SIG-M5 (cell line): ENCODE measurements at places on chromosomes 3 and 15.

- DNase-seq, result no peak
Observed at GRCh38 chr3:132638706-132639105, 20.9 kb downstream of the ACAD11 start.

DNA sequence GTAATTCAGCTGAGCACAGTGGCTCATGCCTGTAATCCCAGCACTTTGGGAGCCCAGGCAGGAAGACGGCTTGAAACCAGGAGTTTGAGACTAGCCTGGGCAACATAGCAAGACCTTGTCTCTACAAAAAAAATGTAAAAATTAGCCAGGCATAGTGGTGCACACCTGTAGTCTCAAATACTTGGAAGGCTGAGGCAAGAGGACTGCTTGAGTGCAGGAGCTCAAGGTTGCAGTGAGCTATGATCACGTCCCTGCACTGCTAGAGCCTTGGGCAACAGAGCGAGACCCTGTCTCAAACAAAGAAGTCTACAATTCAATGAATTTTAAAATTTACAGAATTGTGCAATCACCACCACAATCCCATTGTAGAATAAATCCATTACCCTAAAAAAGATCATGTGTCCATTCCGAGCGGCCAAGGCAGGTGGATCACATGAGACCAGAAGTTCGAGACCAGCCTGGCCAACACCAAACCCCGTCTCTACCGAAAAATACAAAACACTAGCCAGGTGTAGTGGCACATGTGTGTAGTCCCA lies 45.2 kb downstream of the FBXO22 start:
- DNase-seq, result no peak

DNA sequence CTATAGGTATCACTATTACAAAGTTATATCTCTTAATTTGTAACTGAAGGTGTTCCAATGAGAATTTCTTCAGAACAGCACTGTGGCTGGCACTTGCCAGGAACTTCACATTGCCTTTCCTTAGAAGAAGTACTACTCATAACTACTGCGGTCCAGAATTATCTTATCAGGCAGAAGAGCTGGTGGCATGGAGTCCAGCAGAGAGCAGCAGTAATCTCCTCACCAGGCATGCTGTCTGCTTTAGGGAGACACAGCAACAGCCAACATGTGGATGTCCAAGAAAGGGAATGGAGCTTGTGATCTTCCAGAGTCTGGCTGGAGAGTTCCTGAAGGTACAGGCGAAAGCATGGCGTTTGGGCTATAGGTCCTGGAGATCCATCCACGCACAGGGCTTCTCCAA lies 919.7 kb upstream of the NR2F2 start:
- no peak for DNase-seq

GRCh38 chr15:41692049-41692448 lies 31.8 kb downstream of the MGA start:
- no peak for DNase-seq

DNA sequence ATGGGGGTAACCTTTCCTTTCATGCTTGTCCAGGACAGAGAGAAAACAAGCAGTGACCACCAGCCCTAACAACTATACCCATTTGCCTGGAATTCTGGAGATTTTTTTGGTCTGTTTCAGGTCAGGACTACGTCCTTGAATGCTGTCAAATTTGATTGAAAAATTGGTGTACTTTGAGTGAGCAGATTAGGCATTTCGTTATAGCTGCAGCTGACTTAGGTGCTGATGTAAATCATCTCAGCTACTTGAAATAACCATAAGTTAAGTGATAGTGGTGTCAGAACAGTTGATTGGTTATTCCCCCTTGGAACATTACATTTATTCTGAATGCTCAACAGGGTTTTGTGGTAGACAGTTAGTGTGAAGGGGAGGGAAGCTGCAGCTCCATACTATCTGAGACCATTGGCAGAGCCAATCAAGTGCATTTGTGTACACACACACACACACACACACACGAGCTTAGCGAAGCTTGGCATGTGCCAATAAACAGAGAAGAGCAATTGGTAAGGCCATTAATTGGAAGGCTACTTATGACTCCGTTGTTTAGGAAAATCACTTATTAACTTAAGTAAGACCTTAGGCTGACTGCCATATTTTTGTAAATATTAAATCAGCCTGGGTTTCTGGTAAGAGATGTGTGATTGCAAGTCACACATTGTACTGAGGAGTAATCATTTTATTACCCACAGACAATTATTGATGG lies 447.8 kb downstream of the MFSD1 start:
- no peak for DNase-seq

DNA sequence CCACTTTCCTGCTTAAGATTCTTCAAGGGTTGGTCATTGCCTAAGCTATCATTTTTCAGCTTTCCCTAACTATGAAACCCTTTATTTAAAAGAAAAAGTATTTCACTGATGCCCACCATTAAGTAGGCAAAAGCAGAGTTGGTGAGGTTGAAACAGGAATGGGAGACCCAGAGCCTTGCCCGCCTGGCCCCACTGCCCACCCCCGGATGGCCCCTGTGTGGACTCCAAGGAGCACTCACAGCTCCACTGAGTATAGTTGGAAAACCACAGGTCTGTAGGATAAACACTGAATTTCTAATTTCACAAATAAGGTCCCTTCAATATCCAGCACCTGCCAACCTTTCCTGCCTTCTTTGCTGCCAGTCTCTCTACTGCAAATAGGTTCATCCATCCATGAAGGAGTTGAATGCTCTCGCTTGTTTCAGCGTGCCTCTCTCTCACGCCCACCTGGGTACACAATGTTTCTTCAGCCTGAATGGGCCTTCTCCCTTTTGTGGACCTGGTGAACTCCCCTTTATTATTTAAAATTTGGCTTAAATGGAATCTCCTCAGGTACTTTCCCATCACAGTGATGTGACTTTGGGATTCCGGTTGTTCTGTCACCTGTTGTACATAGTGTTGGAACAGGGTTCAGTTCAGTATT lies 8.7 kb upstream of the ACAP2 start:
- no peak for DNase-seq

DNA sequence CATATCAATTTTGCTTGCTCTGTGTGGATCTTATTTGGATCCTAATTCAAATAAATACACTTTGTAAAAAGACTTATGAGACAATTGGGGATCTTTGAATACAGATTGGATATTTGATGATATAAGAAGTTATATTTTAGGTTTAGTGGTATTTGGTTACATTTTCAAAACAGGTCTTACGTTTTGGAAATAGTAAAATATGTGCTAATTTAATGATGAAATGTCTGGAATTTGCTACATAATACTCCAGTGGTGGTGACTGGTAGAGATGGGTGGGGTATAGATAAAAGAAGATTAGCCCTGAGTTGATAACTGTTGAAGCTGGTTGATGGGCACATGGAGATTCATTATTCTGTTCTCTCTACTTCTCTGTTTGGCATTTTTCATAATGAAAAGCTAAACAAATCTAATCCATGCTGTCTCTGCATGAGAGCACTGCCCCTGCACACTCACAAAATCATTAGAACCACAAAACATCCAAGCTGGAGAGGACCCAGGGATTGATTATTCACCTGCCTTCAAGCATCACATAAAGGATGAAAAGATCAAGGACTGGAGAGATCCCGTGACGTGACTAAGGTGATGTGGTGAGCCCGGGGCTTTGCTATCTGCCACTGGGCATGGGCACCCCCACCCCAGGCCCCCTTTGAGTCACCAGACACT lies 58.9 kb downstream of the TLE3 start:
- no peak for DNase-seq

- no peak for DNase-seq
Observed at GRCh38 chr3:54681706-54682105, 246.2 kb downstream of the LRTM1 start.

DNA sequence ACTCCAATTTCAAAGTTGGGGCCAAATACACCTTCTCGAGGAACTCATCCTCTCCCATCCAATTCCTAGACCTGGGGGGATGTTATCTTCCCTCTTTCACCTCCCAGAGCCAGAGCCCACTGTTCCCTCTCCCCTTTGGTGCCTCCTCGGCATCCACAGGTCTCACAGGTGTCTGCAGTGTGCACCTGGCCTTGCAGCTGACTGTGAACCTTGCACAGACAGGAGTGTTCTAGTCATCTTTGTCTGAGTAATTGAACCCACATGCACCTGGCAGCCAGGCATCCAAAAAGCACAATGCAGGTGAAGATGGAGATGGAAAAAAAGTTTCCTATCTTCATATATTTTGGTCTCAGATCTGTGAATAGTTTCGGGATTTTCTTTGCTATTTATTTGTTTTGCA lies 30.8 kb downstream of the PCOLCE2 start:
- DNase-seq, result no peak

DNA sequence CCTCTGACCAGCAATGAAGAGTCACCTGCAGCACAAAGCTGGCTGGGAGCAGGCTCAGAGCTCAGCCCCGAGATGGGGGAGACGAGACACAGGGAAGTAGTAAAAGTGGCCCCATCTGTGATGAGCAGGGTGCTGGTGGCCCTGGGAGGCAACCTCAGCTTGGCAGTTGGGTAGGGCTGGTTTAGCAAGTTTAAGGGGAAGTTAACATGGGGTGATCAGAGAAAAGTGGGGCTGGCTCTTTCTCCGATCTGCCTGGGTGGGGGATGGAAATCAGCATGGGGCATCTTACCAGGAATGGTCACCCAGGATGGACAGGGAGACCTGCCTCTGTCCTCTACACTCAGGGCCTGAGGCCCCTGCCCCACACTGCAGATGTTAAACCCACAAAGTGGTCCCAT lies 29.9 kb upstream of the SFMBT1 start:
- no peak for DNase-seq

GRCh38 chr3:190120269-190121060 lies at the start of gene P3H2:
Gene P3H2 (minus strand): TSS chr3:190120897. CDS start chr3:190120731, 166 bp downstream.
- DNase-seq, result peak; percentile 49

DNA sequence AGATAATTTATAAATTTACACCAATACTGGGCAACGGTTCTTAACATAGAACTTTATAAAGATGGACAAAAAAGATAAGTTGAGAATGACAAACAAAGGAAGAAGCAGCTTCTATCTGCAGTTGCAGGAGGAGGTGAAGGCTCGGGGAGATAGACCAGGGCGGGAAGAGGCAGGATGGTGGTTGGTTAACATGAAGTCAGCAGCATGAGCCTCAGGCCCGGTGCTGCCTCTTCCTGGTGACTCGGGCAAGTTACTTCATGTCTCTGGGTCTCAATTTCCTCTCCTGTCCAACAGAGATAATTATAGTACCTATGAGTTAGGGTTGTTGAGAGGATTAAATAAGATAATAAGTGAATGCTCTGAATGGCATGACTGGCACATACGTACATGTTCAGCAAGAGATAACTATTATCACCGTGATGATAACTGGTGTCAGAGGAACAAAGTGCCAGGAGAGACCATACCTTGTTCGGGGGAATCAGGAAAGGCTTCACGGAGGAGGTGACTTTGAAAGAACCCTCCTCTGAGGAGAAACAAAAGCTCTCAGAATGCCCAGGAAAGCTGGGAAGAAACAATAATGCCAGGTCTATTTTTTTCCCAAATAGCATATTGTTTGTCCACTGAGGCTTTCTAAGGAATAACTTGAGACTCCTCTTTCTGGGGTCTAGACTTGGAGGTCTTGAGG lies 4.4 kb downstream of the PAK6 start:
- DNase-seq, result no peak

DNA sequence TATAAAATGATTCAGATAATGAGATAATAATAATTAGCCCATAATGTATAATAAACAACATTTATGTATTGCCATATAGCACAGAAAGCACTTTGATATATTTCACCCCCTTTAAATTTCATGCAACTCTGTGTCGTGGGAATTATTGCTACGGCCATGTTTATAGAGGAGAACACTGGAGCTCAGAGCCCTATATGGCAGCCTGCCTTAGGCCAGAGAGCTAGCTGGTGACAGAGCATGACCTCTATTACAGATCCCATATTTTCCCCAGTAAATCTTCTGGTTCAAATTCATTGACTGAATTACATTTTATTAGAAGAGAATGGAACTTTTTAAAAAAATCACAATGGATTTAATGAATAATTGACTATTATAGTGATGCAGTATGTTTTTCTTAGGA lies 25.0 kb downstream of the USP13 start:
- no peak for DNase-seq

DNA sequence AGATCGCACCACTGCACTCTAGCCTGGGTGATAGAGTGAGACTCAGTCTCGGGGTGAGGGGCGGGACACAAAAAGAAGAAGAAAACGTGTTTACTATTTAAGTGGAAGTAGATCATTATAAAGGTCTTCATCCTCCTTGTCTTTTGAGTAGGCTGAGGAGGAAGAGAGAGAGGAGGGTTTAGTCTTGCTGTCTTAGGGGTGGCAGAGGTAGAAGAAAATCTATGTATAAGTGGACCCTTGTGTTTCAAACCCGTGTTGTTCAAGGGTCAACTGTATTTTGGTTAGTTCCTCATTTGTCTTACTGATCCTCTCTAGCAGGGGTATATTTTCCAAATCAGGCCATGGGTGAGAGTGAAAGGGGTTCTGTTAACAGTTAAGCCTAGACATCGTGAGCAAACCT lies 40.1 kb downstream of the TRIM71 start:
- DNase-seq, result no peak

DNA sequence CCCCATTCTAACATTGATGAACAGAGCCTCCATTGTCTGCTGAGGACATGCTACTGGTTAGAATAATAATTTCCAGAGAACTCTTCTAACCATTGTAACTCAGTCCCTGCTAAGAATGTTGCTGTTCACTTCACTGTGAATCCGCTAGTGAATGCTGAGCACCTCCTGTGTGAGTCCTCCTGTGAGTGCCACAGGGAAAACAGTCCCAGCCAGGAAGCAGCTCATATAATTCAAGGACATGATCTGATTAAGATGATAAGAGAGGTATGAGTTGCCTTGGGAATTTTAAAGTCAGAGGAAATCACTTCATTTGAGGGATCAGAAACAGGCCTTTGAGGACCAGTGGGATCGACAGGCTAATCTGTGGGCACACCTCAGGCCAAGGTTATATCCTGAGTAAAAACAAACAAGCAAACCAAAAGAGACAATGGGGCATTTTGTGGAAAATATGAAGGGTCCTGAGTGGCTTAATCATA lies 33.9 kb upstream of the GPR160 start:
- no peak for DNase-seq

GRCh38 chr3:170705131-170705530 lies 119.3 kb upstream of the SLC7A14 start:
- DNase-seq, result no peak

DNA sequence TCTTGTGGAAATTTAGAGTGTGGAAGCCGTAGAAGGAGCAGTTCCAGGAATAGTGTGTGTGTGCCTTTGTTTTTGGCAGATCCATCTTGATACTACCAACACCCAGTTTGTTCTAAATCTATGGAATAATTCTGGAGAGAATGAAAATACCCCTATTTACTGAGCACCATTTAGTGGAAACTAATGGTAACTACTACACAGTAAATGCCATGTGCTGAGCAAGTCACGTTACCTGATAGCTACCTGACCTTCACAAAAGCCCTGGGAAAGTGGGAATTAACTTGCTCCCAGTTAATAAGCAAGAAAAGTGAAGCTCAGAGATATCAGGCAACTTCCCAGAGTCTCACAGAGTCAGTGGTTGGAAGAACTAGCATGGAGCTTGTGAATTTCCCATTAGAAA lies 137.7 kb downstream of the ARPP21 start:
- no peak for DNase-seq

- no peak for DNase-seq
Observed at GRCh38 chr3:196962108-196962929, 6.3 kb downstream of the PIGZ start.

DNA sequence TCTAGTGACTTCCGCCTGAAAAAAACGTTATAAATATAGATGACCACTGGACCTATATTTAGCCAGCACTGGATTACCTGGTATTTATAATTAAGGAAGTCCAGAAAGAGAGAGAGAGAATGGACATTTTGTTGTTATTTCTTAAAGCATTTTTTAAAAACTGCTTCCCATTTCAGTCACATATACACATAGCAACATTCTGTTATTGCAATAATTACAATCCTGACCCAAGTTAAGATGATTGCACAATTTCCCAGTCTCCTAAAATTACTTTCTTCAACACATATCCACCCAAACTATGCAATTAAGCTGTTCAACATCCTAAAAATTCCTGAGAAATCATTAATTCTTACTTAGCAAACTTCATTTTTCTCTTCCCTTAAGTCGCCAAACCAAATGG lies 37.7 kb downstream of the PCSK6 start:
- no peak for DNase-seq
